ENCODE measurements at places on chromosomes 12 and 14. TPM values are rescaled to one million over a fixed set of nuclear protein-coding genes. Genes with fewer than 3 reads are reported as not detected.
A peak's percentile ranks its signal among the peaks of the same experiment; 100 is the strongest.

The KCNJ8 gene
- 26.7 TPM for polyA plus RNA-seq

GRCh38 chr14:52325126-52325525 lies 11.0 kb downstream of the PTGER2 start:
- DNase-seq: no peak

GRCh38 chr12:12560587-12561370 lies 1.9 kb downstream of the DUSP16 start:
- peak; percentile 74 for DNase-seq

DNA sequence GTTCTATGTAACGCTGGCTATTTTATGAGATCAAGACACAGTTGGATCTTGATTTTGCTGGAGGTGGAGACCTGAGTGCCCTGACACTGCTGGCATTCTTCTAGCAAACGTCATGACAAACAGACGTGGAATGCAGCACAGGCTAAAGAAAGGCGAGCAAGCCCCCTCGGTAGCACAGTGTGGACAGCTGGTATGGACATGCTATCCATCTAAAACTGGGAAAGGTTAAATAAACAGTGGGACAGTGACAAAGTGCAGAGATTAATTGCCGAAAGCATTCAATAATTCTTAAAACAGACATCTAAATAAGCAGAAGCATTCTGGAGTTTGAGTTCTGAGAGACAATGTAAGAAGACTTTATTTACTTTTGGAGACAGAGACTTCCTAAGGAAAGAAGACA lies 237.2 kb downstream of the FBXL14 start:
- DNase-seq: no peak

The PRDM4 gene
- 24.8 TPM for polyA plus RNA-seq

GRCh38 chr12:109656743-109657142 lies 56.9 kb upstream of the FAM222A start:
- no peak for DNase-seq

DNA sequence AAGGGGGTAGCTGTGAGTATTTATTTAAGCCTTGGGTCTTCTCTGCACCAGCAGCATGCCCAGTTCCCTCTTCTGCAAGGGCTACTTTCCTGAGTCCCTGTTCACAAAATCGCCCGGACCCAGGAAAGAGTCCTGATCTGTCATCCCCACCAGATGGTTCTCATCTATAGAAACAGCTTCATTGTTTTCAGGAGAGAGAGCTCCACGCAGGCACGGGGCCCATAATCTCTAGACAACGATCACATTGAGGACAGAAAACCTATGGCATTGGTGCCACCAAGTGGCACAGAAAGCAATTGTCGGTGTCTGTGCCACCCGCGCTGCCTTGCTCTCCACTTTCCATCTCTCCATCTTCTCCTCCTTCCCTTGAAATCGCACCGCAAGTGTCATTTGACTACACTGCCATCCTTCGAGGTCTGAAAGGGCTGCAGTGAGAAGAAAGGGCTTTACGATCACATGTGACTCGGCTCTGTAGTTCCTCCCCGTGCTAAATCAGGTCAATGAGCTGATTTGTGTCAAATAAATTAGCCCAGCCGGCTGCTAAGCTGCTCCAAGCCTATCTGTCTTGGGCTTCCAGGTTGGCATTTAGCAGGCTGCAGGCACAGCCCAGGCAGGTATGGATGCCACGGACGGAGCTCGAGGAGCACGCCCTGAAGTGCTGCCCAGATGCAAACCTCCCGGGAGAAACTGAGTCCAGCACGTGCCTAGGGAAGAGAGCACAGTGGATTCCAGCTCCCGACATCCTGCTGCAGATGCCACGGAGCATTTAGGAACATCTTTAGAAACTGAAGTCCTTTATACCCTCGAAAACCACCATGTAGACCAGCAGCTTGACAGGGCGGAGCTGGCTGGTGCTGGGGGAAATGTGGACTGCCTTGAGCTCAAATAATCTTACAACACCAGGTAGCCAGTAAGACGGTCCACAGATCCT lies 28.8 kb downstream of the SPRING1 start:
- peak; percentile 58 for DNase-seq

GRCh38 chr12:50087995-50088394 lies 2.9 kb downstream of the SMARCD1 start:
- no peak for DNase-seq

GRCh38 chr14:69242311-69243224 lies 17.4 kb upstream of the GALNT16 start:
- peak; percentile 55 for DNase-seq

DNA sequence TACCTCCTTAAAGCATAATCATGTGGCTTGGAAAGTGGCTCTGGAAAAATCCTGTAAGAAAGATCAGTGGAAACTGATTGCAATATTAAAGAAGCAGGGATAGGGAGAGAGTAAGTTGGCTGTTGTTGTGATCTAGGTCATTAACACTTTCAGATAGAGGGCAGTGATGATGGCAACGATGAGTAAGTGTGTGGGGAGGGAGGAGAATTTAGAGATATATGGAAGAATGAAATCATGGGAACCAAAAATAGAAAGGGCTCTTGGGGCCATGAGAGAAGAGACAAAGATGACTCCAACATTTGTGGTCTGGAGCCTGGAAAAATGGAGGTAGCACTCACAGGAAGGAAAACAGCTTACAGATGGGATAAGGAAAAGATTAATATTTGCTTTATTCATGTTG lies 23.3 kb downstream of the SNRPF start:
- DNase-seq: no peak

The SOX5 gene
- 42.1 TPM for polyA plus RNA-seq

DNA sequence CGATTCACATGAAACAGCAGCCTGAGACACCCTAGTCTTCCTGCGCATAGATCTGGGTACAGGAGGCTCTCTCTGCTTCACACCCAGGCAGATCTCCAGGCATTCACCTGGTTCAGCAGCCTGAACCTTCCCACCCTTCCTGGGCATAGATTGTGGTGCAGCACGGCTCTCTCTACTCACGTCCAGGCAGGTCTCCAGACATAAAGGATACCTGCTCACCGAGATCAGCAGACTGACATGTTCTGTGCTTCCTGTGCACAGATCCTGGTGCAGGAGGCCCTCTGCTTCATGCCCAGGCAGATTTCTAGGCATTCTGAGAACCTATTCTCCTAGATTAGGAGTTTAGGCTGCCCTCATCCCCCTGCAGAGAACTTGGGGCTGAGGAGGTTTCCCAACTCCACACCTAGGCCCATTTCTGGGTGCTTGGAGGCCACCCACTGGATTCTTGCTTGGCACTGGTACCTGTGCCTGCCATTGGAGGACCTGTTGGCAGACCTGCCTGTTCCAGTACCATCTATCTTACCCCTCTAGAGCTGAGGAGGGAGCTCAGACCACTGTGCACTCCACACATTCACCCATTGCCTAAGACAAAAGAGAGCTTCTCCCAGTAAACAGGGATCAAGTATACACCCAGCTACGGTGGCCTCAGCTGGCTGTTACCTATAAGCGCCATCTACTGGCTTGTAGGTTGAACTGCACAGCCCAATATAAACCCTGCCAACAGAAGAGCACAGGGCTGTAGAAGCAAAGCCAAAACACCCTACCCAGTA lies 28.0 kb upstream of the GARIN6 start:
- DNase-seq: no peak

The GARIN6 gene
- polyA plus RNA-seq: not detected

DNA sequence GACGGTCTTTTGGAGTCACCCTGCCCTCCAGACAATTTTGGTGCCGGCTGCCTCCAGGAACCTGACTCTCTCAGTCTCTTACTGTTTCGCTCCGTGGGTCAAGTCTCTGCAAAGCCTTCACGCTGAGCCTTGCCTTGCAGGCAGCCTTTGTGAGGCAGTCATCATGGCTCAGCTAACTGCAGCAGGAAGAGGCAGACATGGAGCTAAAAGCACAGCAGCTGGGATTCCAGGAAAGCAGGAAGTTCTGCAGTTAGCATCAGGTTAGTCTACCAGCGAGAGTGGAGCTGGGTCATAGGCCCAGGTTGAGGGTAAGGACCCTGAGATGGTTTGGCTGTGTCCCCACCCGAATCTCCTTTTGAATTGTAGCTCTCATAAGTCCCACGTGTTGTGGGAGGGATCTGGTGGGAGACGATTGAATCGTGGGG lies 305.4 kb downstream of the PCNX1 start:
- DNase-seq: no peak

GRCh38 chr12:132625731-132626430 lies 7.3 kb downstream of the P2RX2 start:
- DNase-seq: no peak

The CERS5 gene
- 70.9 TPM for polyA plus RNA-seq

DNA sequence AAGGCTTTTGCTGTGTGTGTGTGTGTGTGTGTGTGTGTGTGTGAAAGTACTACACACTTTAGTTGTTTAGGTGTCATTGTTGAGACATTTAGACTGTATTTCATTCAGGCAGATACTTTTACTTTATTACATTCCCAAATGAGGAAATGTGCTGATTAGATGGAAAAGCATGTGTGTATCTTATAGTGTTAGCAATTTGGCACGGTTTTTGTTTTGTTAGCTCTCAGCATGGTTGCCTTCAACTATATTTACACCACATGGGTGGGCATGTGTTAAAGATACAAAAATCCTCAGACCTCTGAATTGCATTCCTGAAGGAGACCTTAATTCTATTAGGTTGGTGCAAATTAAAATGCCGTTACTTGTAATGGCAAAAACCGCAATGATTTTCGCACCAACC lies 879.5 kb downstream of the DIO2 start:
- DNase-seq: no peak

DNA sequence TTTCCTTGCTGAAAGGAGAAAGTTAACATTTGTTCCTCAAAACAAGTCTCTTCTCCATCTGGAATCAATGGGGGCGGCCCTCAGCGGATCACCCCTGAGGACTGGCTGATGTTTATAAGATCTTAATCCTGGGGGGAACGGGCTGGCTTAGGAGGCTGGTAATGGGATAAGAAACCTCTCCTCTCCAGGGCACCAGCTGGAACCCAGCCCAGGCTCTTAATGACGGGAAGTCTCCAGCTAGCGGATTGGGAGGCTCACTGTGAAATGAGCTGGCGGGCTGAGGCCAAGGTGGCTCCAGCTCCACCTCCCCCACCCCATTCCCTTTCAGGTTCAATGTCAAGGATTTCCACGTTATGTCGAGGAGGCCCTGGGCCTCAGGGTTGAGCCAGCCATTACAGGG lies 1133.0 kb downstream of the VRK1 start:
- DNase-seq: no peak

The AKAP3 gene
- polyA plus RNA-seq: 2.5 TPM

GRCh38 chr14:100330007-100330344 lies 6.8 kb downstream of the SLC25A47 start:
- DNase-seq: no peak
